ENCODE measurements at places on chromosomes 1 and 21.

- no peak overlapping the region for H3K4me3 ChIP-seq
- DNase-seq: no peak
- H3K4me1 ChIP-seq: peaks cover 19% of the 10 kb centered on the region
- no peak overlapping the region for H3K27ac ChIP-seq
Observed at GRCh38 chr1:42420911-42421585, 34.8 kb downstream of the ZMYND12 start.

GRCh38 chr1:84339503-84339902, 38.0 kb downstream of the SAMD13 start:
- no peak for DNase-seq
- H3K27ac ChIP-seq: no peak overlapping the region
- no peaks in the 10 kb centered on the region for H3K27me3 ChIP-seq
- no peak overlapping the region for H3K4me3 ChIP-seq

- H3K27ac ChIP-seq: no peak overlapping the region
- H3K36me3 ChIP-seq: no peaks in the 10 kb centered on the region
- no peak overlapping the region for H3K4me3 ChIP-seq
- H3K4me1 ChIP-seq: peaks cover 45% of the 10 kb centered on the region
- H3K27me3 ChIP-seq: no peaks in the 10 kb centered on the region
- no peak for DNase-seq
Observed at GRCh38 chr1:61182049-61182448, 99.7 kb downstream of the NFIA start.

GRCh38 chr1:223201967-223202366, 58.9 kb upstream of the TLR5 start:
- no peaks in the 10 kb centered on the region for H3K4me1 ChIP-seq
- no peak for DNase-seq
- no peaks in the 10 kb centered on the region for H3K36me3 ChIP-seq
- no peaks in the 10 kb centered on the region for H3K27me3 ChIP-seq

- H3K36me3 ChIP-seq: no peaks in the 10 kb centered on the region
- no peak for DNase-seq
- H3K4me3 ChIP-seq: no peak overlapping the region
- H3K4me1 ChIP-seq: no peaks in the 10 kb centered on the region
- no peak overlapping the region for H3K27ac ChIP-seq
Observed at GRCh38 chr21:32442566-32443318, 30.2 kb downstream of the EVA1C start.

DNA sequence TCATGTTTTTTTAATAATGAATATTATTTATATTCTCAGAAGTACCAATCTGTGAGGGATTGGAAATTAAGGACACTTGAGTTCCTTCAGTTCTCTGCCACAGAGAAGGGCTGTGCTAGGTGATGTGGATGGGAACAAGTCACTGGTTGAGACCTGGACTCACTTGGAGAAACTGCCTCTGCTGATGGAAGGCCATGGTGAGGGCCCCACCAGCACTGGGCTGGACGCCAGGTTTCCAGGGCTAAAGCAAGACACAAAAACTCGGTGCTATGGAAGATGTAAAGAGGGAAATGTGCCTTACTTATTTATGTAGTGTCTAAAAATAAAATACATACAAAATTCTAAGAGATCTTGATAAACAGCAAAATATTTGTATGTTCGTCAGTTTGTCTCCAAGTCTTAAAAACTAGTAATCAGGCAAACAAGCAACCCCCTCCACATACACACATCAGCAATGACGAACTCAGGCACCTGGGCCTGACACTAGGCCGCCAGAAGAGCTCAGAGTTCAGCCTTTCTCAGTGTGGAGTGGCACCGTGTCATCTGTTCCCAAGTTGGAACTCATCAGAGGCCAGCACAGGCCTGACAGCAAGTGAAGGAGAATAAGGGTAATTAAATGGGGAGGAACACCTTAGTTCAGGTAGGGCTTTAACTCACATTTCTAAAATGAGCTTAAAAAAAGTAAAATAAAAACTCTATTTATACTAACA, 19.6 kb downstream of the SIPA1L2 start:
- H3K4me1 ChIP-seq: peaks cover 15% of the 10 kb centered on the region
- no peak overlapping the region for H3K27ac ChIP-seq
- H3K27me3 ChIP-seq: no peaks in the 10 kb centered on the region
- H3K36me3 ChIP-seq: no peaks in the 10 kb centered on the region
- H3K4me3 ChIP-seq: no peak overlapping the region

DNA sequence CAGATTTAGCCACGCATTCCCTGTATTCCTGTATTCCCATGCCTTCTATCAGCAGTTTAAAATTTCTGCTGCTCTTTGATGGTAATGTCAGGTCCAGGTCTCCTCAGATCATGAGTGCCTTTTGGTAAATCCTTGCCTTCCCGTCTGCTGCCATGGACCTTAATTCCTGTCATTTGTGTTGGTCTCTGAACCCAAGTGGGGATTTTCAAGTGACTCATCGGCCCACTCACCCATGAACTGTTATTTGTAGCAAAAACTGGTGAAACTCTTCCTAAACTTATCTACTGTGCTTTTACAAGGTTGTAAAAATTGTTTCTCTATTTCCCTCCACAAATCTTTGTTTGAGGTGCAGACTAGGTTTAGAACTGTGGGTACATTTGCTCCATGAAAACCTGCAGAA, 47.4 kb downstream of the ACTN2 start:
- no peak overlapping the region for H3K27ac ChIP-seq
- no peak overlapping the region for H3K4me3 ChIP-seq
- H3K27me3 ChIP-seq: no peaks in the 10 kb centered on the region
- H3K4me1 ChIP-seq: no peaks in the 10 kb centered on the region

Data from vagina (tissue), 2 donors.